ENCODE measurements at places on chromosomes 11 and 22.
A peak's percentile ranks its signal among the peaks of the same experiment; 100 is the strongest.

DNA sequence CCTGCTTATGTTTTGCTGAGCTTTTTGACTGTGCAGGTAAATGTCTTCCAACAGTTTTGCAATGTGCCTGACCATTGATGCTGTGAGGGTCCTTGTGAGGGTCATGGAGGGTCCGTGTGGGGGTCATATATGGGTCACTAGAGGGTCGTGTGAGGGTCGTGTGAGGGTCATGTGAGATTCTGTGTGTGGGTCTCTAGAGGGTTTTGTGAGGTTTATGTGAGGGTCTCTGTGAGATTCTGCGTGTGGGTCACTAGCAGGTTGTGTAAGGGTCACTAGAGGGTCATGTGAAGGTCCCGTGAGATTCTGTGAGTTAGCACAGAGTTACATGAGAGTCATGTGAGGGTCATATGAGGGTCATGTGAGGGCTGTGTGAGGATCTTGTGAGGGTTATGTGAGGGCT is 263.9 kb upstream of the B3GAT1 start:
- DNase-seq, result no peak

GRCh38 chr11:7666292-7666866 is 6.9 kb downstream of the CYB5R2 start:
- no peak for DNase-seq

GRCh38 chr22:32999039-32999815 is 59.0 kb downstream of the SYN3 start:
- no peak for DNase-seq

- DNase-seq, result no peak
Observed at GRCh38 chr11:44877571-44878497, 72.8 kb downstream of the TP53I11 start.

DNA sequence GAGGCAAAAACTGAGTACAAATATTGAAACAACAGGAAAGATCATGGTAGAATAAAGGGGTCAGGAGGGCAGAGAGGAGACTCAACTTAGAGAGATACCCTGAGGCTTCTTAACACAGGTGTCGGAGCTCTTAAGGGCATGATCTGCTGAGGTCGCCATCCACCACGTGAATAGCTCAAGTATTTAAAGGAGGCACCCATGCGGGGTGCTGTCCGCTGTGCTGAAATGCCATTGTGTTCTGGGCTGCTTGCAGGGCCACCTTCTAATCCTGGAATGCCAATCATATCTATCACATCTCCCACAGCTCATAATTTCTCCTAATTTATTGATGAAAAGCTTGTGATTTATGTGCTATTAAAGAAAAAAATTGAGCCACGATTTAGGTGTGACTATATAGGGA is 90.2 kb downstream of the SEZ6L start:
- peak; percentile 43 for DNase-seq

GRCh38 chr22:31179345-31179744 is 19.4 kb downstream of the RNF185 start:
- DNase-seq, result no peak

GRCh38 chr22:40415531-40416266 is 45.3 kb downstream of the SGSM3 start:
- no peak for DNase-seq

DNA sequence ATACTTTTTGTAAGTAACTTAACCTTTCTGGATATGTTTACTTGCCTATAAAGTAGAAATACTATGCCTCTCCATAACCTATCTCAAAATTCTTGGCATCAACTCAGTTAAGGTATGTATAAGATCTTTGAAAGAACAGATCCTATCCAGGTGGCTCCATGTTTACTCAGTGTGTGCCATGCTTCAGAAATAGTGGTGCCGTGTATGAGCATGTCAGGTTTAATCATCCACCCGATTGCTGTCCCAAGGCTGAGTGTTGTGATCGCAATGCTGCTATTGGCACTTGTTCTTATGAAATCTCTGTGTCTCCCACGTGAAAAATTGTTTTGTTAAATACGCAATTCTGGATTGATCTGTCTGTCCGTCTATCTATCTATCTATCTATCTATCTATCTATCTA is 85.9 kb upstream of the SNX19 start:
- no peak for DNase-seq

DNA sequence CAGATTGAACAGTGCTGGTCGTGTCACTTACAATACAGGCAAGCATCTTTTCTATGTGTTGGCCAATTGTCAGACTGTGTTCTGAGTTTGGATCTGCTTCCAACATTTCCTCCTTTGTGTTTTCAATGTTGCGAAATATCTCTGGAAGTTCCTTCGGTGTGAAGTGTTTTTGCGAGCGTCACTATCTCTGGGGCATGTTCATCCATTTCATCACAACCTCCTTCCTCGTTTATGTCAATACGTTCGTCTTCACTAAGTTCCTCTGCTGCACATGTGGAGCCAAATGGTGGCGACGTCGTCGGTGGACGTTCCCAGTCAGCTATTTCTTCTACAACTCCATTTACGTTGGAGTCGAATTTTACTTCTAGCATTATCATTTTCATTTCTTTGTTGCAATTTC is 100.2 kb upstream of the LMO1 start:
- no peak for DNase-seq

GRCh38 chr11:120958185-120958584 is 65.7 kb upstream of the TBCEL start:
- DNase-seq, result no peak

- DNase-seq, result no peak
Observed at GRCh38 chr11:61885784-61886580, 5.4 kb downstream of the FADS3 start.

DNA sequence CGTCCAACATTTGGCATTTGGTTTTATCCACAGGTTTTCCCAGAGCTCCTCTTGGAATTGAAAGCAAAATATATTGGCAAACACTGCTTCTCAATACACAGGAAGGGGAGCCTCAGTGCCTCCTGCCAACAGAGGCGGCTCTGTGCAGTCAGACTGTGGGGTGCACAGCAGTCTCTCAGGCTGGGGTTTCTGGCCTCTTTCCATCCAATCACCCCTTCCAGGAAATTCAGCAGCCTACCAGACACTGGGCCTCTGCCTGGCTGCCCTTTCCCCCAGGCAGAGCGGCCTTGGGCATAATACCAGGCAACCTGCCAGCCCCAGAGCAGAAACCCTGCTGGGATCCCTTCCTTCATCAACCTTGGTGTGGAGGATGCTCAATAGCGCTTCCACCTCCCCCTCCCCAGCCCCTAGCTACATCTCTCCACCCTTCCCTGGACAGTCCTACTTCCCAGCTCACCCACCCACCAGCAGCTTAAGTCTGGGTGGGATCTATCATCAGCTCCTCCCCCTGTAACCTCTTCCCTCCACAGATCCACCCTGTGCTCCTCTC is 17.8 kb upstream of the RAPSN start:
- no peak for DNase-seq

DNA sequence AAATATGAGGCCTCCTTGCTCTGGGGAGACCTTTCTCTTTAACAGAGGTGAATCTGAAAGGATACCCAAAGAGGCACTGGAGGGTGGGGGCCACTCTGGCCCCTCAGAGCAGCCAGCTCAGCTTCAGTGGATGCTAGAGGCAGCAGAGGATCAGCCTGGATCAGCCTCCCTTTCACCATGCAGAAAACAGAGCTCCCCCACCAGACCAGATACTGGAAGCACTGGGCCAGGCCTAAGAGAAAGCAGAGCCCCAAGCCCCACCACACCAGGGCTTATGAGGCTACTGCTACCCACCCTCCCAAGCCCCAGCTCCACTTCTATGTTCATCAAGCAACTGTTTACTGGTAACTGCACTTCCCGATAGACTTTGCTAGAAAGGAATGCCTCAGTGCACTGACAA is 4.0 kb upstream of the SLC43A3 start:
- DNase-seq, result no peak

DNA sequence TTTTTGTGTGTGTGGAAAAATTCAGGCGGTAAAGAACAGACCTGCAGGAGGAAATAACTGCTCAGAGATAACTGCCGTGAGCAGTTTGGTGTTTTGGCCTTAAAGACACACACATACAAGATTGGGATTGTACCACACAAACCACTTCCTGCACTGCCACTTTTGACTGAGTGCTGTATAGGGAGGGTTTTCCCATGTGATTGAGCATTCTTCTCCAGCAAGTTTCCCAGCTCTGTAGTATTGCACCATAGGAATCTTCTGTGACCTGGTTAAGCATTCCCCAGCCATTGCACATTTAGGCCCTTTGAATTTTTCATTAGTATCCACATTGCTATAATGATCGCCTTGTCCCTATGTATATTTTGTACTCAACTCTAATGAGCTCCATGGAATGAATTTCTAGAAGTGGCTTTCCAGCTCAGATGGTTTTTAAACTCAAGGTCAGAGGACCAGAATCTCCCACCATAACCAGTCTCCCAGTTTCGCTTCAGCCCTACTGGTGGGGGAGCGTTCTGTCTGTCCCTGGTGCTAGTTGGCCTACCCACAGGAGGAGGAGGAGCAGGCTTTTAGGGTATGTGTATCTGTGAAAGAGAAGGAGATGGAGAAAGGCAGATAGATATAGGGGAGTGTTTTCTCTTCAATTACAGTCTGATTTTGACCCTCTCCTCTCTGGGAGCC is 9.3 kb downstream of the CD82 start:
- peak; percentile 38 for DNase-seq

GRCh38 chr11:65868076-65868667 is 4.4 kb downstream of the EFEMP2 start:
- DNase-seq, result no peak

GRCh38 chr11:8060146-8060719 is 20.8 kb upstream of the TUB start:
- DNase-seq, result no peak

DNA sequence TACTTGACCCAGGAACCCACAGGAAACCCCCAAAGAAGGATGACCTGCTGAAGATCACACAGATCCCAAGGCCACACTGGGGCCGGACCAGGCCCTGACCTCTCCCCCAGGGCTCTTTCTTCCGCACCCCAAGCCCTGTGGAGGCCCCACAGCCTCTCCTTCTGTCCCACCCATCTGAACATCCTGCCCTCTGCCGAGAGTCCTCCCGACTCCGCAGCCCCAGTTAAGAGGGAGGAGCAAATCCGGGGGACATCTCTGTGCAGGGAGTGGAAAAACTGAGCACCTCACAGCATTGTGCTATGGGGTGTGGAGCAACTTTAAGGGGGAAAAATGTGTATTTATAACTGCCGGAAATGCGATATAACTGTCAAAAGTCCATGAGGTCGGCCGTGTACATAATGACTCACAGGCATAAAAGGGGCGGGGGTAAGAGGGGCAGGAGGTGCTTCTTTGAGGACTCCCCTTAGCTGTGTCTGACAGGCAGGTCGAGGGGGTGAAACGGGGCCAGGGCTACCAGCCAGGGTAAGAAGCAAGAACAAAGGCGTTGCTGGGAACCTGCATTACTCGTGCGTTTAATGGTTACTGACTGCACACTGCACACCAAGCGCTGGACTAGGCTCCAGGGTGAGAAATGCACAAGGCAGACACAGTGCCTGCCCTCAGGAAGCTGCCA is 57.2 kb downstream of the WNT11 start:
- DNase-seq, result no peak

DNA sequence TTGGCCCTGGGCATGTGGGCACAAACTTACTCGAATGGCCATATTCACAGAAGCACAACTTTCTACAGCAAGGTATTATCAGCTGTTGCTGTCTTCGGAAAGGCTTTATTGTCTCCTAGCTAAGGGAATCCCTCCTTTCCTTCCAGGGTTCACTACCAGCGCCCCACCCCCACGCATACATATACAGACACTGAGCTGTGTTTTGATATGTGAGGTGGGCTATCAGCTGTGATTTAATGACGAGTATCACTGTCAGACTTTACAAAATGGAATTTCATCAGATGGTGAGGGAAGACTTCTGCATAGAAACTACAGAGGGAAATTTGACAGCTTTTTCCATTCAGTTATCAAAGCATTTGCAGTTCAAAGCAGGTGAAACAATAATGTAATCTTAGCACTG is 730.2 kb downstream of the NTM start:
- DNase-seq, result no peak

- peak; percentile 23 for DNase-seq
Observed at GRCh38 chr11:107741044-107741823, 29.4 kb upstream of the SLN start.

- DNase-seq, result no peak
Observed at GRCh38 chr11:18001191-18001590, 11.7 kb downstream of the SERGEF start.

DNA sequence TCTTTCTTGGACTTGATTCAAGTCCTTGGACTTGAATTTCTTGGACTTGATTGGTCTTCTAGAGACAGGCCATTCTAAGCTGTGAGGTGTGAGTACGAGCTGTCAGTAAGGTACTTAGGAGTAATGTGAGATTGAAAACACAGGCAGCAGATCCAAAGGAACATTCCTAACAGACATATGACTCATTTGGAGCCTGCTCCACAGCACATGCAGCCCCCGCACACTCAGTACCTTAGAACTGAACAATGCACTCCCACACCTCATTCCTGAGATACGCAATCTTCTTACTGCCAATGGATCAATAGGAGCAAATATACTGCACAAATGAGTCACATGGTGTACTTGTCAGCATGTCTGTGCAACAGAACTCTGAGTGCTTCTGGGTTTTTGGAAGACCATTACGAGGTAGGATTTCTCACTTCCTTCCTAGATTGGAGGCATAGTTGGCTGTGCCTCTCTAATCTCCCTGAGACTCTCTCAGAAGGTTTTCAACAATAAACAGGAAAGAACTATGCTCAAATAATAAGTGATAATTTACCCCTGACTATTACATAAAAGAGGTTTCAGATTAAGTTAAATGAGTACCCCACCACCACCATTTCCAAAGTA is 243.1 kb downstream of the KCNA4 start:
- no peak for DNase-seq

GRCh38 chr11:72069200-72069599 is 11.1 kb downstream of the NUMA1 start:
- DNase-seq, result no peak

GRCh38 chr22:45226503-45227186 is 14.0 kb downstream of the KIAA0930 start:
- no peak for DNase-seq

DNA sequence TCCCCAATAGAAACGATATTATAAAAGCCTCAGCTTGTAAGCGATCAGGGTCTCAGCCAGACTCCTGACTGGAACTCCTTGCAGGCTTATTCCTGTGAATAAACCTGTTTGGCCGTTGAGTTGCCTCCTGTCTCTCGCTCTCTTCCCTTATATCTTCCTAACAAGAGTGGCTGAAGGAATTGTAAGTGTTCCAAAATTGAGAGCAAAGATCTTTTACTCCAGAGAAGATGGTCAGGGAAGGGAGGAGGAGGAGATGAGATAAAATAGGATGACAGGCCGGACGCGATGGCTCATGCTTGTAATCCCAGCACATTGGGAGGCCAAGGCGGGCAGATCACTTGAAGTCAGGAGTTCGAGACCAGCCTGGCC is 1.2 kb upstream of the SLC37A4 start:
- no peak for DNase-seq

- peak; percentile 56 for DNase-seq
Observed at GRCh38 chr11:123264431-123264780, 69.4 kb upstream of the CLMP start.

DNA sequence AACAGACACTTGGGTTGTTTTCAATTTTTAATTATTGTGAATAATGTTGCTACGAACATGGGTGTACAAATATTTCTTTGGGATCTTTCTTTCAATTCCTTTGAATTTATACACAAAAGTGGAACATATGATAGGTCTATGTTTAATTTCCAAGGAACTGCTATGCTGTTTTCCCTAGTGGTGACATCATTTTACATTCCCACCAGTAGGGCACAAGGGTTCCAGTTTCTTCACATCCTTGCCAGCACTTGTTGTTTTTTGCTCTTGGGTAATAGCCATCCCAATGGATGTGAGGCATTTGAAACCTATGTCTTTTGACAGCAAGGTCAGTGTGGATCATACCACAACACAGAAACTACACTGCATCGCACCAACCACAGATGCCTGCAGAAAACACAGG is 41.8 kb upstream of the SCN3B start:
- no peak for DNase-seq
